HS-5 (cell line): ENCODE measurements at places on chromosomes 5 and 9.

GRCh38 chr5:115329475-115329874 lies 33.0 kb upstream of the CCDC112 start:
- no peak for DNase-seq

GRCh38 chr9:115411993-115412452 lies 294.1 kb upstream of the TNC start:
- DNase-seq: peak; percentile 25

- DNase-seq: no peak
Measured at GRCh38 chr5:160452036-160452435, 30.4 kb downstream of the PTTG1 start.

DNA sequence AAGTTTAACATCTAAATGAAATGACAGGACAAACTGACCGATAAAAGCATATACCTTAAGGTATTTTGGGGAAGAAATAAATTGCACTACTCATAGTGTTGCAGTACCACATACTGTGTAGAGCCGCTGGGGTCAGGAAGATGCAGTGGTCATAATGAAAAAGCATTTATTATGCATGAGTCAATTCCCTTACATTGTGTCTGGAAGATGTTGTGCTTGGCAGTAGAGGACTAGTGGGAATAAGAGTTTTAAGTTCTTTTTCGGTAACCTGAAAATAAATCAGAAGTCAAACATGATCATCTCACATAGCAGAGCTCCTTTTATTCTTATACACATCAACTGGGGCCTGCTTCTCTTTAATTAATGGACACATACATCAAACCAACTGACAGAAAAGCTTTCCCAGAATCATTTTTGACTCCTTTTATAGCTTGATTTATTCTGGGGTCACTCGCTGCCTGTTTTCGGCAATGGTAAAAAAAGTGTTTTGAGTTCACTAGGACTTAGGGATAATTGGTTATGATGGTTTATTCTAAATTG lies 262.5 kb upstream of the CHD1 start:
- peak; percentile 40 for DNase-seq

DNA sequence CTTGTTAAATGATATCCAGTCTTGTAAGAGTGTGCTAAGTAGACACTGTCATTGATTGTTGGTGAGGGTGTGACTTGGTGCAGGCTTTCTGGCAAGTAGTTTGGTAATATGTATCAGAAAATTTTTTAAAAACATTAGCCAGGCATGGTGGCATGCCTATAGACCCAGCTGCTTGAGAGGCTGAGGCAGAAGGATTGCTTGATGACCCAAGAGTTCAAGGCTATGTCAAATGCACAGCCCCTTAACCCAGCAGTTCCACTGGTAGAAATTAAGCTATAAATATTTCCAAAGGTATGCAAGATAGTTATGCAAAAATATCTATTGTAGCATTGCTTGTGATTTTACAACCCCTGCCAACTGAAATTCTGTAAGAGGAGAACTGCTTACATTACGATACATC lies 24.2 kb downstream of the ZBTB43 start:
- no peak for DNase-seq

DNA sequence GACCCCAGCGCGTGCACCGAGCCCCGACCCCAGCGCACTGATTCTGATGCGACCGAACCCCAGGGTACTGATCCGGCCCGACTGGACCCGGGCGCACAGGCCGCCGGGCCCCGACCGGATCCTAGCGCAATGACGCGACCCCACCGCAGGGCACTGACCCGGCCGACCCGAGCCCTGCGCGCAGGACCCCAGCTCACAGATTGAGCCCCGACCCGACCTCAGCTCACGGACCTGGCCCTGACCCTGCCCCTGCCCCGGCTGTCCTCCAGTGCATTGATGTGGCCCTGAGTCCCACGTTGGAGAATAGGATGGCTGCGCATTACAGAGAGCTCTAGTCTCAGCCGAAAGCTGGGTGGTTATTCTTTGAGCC lies 438 bp downstream of the TRIP13 start:
- no peak for DNase-seq

DNA sequence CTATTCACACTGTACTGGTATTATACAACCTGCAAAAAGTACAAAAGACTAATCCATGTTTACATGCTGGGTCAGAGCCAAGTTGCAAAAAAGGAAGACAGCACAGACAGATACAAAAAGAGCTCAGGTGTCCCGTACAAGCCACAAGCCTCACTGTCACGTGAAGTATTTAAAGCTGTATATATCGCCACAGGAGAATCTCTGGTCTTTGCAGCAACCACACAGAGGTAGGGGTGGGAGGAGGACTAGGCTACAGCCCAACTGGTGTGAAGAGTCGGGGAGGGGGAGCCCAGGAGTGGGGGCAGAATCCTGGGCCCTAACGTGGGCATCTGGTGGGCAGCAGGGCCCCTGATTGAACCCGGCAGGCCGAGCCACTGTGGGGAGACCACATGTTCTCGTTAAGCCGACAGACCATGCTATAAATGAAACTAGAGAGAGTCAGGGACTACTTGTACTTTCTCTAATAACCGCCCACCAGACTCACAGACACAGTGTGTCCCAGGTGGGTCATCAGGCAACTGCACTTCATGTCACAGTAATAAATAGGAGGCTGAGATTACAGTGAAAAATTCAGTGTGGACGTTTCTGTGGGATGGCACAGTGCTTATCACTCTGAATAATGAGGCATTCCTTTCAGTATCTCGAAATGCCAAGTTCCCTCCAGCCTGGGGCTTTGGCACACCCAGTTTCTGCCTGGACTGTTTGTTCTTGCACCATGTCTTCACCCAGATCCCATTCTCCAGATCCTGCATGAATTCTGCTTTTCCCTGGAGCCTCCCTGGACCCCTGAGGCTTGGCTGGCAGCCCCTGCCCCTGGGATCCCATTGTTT lies 79.3 kb upstream of the SH3PXD2B start:
- no peak for DNase-seq

GRCh38 chr5:138770291-138770690 lies 17.1 kb downstream of the CTNNA1 start:
- DNase-seq: no peak

DNA sequence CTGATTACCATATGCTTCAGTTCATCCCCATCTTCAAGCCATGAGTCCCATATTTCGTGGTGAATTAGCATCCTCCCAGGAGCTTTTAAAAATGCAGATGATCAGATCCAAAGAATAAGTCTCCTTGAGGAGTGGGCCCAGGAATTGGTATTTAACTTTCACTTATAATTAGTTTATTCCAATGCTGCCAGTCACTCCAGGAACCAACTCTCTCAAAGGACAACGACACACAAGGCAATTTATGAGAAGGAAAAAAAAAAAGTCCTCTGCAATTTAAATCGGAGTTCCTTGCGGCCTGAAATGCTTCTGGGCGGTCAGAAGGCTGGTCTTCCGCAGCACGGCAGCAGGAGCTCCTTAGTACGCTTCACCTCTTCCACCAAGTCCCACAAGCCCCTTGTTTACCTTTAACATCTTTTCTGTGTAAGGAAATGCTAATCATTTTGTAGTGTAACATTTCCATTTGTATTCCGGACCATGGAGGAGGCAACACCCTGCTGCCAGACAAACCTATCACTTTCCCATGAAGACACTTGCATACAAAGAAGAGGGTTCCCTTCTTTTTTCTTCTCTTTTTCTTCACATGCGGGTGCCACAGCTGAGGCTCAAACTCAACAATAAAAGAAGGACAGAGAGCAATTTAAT lies 16.3 kb upstream of the KCNV2 start:
- no peak for DNase-seq

- DNase-seq: no peak
Measured at GRCh38 chr5:163565931-163566608, 60.7 kb downstream of the MAT2B start.
